Keratinocyte (primary cell): ENCODE measurements at places on chromosomes 2 and 18.

GRCh38 chr18:22503803-22504202 is 86.1 kb upstream of the CTAGE1 start:
- H3K27me3 ChIP-seq = no peaks in the 10 kb centered on the region
- H3K27ac ChIP-seq = no peak overlapping the region
- no peak for DNase-seq
- no peak overlapping the region for H3K4me3 ChIP-seq
- H3K36me3 ChIP-seq = no peaks in the 10 kb centered on the region

DNA sequence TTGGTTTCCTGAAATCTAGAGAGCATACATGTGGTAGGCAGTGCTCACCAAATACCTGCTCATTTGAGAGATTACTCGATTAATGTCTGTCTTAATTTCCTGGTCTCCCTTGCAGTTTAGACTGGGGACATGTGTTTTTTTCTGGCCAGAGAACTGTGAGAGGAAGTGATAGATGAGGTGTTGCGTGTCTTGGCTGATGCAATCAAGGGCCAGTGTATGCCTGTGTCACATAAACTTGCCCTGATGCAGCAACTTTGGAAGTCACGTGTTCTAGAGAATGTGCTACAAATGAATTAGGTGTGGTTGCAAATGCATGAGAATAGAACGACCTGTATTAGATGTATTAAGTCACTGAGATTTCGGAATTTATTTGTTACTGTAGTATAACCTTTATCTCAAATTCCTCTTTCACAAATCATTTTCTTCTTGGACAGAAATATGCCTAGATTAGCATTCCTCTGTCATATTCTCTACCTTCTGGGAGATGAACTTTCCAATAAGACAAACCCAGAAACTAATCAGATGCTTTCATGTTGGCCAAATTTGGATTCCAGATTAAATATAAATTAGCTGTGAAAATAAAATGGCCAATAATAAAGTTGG is 9.9 kb upstream of the IL1A start:
- peak; percentile 98 for DNase-seq
- no peak overlapping the region for H3K4me3 ChIP-seq
- H3K27me3 ChIP-seq = no peaks in the 10 kb centered on the region
- peaks cover 41% of the 10 kb centered on the region for H3K4me1 ChIP-seq
- peak overlapping the region; percentile 97 for H3K27ac ChIP-seq

- H3K27ac ChIP-seq = no peak overlapping the region
- no peaks in the 10 kb centered on the region for H3K36me3 ChIP-seq
- H3K4me1 ChIP-seq = no peaks in the 10 kb centered on the region
- H3K4me3 ChIP-seq = no peak overlapping the region
Measured at GRCh38 chr2:161662373-161662772, 38.2 kb downstream of the SLC4A10 start.

GRCh38 chr2:227717687-227718567 is at the start of gene SLC19A3:
Gene SLC19A3 (minus strand): TSS chr2:227718028. CDS start chr2:227702318, 15,710 bp downstream.
- H3K4me3 ChIP-seq = peak within 1 kb of the TSS; percentile 27
- no peaks in the 10 kb centered on the region for H3K36me3 ChIP-seq
- no peaks in the 10 kb centered on the region for H3K27me3 ChIP-seq
- H3K27ac ChIP-seq = no peak within 1 kb of the TSS
- peak; percentile 4 for DNase-seq

DNA sequence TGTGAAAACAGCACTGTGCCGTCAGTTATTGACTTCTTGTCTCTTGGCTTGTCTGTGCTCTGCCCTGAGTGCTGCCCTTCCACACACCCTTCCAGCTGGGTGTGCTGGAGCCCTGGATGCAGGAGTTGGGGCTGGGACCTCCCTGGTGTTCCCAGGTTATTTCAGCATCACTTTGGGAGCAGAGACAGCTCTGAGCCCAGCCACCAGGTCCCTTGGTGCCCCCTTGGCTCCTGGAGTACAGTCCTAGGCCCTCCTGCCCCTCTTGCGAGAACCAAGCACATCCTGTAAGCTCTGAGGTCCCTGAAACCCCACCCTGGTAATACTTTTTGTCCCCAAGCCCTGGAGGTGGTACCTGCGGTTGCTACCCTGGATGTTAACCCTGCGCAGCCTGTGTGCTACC is 24.3 kb downstream of the BOK start:
- no peak overlapping the region for H3K4me3 ChIP-seq
- no peak overlapping the region for H3K27ac ChIP-seq
- no peaks in the 10 kb centered on the region for H3K4me1 ChIP-seq
- H3K27me3 ChIP-seq = no peaks in the 10 kb centered on the region
- H3K36me3 ChIP-seq = peaks cover 12% of the 10 kb centered on the region

DNA sequence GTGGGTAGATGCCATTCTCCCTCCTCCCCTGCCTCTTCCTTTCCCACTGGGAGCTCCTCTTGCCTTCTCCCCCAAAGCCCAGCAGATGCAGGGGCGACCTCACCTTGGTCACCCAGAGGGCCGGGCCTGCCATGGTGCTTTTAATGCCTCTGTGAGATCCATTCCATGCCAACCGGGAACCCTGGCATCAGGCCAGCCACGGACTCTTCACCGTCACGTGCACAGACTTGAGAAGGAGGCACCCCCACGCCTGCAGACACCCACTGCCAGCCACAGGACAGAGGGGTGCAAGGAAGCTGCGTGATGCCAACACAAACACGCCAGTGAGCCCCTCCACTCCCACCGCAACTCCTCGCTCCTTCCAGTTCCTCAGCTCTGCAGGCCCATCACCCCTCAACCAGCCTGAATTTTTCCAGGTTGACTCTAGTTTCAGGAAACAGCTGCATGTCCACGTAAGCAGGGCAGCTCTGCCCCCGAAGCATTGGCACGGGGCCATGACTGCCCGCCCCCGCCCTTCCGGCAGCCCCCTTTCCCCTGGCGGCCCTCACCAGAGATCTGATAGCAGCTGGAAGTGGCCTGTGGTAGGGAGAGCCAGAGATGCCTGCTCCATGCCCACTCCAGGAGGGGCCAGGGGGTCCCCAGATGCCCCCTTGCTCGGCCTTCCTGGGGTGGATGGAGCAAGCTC is 50.8 kb downstream of the DNMT3A start:
- no peak overlapping the region for H3K4me3 ChIP-seq
- no peaks in the 10 kb centered on the region for H3K27me3 ChIP-seq
- H3K4me1 ChIP-seq = peaks cover 8% of the 10 kb centered on the region
- DNase-seq = no peak
- no peaks in the 10 kb centered on the region for H3K36me3 ChIP-seq
- H3K27ac ChIP-seq = no peak overlapping the region

DNA sequence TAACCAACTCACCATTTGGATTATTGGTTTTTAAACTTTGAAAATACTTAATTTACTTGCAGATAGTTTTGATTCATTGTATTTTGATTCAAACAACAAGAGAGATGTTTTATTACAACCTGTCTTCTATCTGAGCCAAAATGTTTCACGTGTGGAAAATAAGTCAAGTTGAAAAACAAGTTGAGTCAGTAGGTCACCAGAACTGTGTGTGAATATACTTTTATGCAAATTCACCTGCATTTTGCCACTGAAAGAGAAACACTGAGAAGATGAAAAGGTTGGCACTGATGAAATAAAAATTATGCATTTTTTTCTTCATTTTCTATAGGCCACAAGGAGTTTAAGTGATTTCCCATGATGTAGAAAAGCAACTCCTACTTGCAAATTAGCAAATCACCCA is 68.3 kb downstream of the ICOS start:
- H3K27me3 ChIP-seq = no peaks in the 10 kb centered on the region
- H3K4me1 ChIP-seq = no peaks in the 10 kb centered on the region
- DNase-seq = no peak
- no peak overlapping the region for H3K4me3 ChIP-seq
- no peak overlapping the region for H3K27ac ChIP-seq

DNA sequence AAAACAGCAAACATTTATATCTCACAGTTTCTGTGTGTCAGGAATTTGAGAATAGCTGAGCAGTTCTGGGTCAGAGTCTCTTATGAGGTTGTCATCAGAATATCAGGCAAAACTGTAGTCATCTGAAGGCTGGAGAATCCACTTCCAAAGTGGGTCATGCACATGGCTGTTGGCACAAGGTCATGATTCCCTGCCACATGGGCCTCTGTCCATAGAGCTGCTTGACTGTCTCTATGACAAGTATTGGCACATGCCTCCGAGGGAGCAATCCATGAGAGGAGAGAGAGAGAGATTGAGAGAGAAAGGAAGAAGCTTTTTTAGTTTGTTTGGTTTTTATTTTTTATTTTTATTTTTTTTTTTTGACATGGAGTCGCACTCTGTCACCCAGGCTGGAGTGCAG is 101.8 kb upstream of the DDX18 start:
- H3K27me3 ChIP-seq = no peaks in the 10 kb centered on the region
- no peaks in the 10 kb centered on the region for H3K4me1 ChIP-seq
- no peak overlapping the region for H3K4me3 ChIP-seq
- no peak overlapping the region for H3K27ac ChIP-seq

GRCh38 chr2:68342470-68342869 is 22.6 kb upstream of the PLEK start:
- DNase-seq = no peak
- peaks cover 4% of the 10 kb centered on the region for H3K4me1 ChIP-seq
- no peaks in the 10 kb centered on the region for H3K27me3 ChIP-seq
- no peak overlapping the region for H3K4me3 ChIP-seq
- H3K36me3 ChIP-seq = no peaks in the 10 kb centered on the region

- no peaks in the 10 kb centered on the region for H3K36me3 ChIP-seq
- no peak overlapping the region for H3K4me3 ChIP-seq
- H3K4me1 ChIP-seq = no peaks in the 10 kb centered on the region
- no peaks in the 10 kb centered on the region for H3K27me3 ChIP-seq
- DNase-seq = no peak
Measured at GRCh38 chr18:3037423-3037915, 24.5 kb upstream of the LPIN2 start.

- H3K27ac ChIP-seq = no peak overlapping the region
- H3K36me3 ChIP-seq = no peaks in the 10 kb centered on the region
- peaks cover 14% of the 10 kb centered on the region for H3K4me1 ChIP-seq
Measured at GRCh38 chr18:63261029-63261428, 58.5 kb downstream of the BCL2 start.

- H3K27ac ChIP-seq = no peak overlapping the region
- no peak for DNase-seq
- H3K36me3 ChIP-seq = peaks cover 12% of the 10 kb centered on the region
Measured at GRCh38 chr2:241274127-241274526, 41.3 kb downstream of the HDLBP start.

DNA sequence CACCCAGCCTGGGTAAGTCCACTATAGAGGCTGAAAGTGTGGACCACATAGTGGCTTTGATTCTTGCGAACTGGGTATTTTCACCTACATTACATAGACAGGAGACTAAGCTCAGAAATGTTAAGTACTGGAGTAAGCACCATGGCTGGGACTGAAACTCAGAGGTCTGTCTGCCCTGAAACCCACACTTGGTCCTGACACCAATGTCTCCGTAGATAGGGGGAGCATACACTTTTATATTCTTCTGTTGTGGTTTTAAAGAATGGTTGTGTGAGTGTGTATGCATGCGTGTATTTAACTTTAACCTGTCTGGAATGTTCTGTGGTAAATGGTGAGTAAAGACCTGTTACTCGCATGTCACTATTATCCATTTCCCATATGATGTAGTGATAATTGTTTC is 10.3 kb upstream of the NPPC start:
- no peaks in the 10 kb centered on the region for H3K4me1 ChIP-seq
- no peak overlapping the region for H3K4me3 ChIP-seq
- H3K27ac ChIP-seq = no peak overlapping the region
- no peaks in the 10 kb centered on the region for H3K36me3 ChIP-seq
- DNase-seq = no peak

GRCh38 chr2:160584972-160585494 is 91.4 kb upstream of the RBMS1 start:
- H3K27me3 ChIP-seq = no peaks in the 10 kb centered on the region
- DNase-seq = no peak
- peaks cover 6% of the 10 kb centered on the region for H3K4me1 ChIP-seq
- H3K27ac ChIP-seq = no peak overlapping the region
- H3K4me3 ChIP-seq = no peak overlapping the region

- no peak overlapping the region for H3K27ac ChIP-seq
- DNase-seq = no peak
- H3K4me1 ChIP-seq = no peaks in the 10 kb centered on the region
- no peak overlapping the region for H3K4me3 ChIP-seq
- H3K27me3 ChIP-seq = no peaks in the 10 kb centered on the region
Measured at GRCh38 chr2:57218206-57218605, 828.4 kb upstream of the VRK2 start.

GRCh38 chr18:37442477-37442876 is 123.1 kb downstream of the CELF4 start:
- no peak for DNase-seq
- H3K4me3 ChIP-seq = no peak overlapping the region
- no peaks in the 10 kb centered on the region for H3K27me3 ChIP-seq

GRCh38 chr2:182355815-182356214 is 71.0 kb downstream of the PDE1A start:
- H3K27ac ChIP-seq = no peak overlapping the region
- H3K36me3 ChIP-seq = no peaks in the 10 kb centered on the region
- no peaks in the 10 kb centered on the region for H3K27me3 ChIP-seq
- H3K4me1 ChIP-seq = peaks cover 6% of the 10 kb centered on the region
- no peak for DNase-seq

DNA sequence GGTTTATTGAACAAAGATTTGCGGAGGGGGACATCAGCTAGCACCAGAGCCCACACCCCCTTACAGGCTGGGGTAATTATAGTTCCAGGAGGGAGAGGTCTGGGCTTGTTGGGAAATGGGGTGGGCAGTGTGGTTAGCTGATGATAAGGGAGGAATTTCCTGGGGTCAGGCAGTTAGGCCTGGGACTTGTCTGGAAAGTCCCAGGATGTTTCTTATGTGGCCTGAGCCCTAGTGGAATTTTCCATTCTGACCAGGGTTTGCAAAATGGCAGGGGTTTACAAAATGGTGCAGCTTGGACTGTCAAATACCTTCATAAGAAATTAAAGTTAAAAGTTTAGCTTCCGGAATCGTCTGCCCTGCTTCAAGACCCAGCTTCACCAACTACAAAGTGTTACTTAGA is 199.1 kb downstream of the FBXO15 start:
- H3K4me3 ChIP-seq = no peak overlapping the region
- H3K27me3 ChIP-seq = no peaks in the 10 kb centered on the region
- no peak for DNase-seq
- no peak overlapping the region for H3K27ac ChIP-seq
- no peaks in the 10 kb centered on the region for H3K36me3 ChIP-seq

DNA sequence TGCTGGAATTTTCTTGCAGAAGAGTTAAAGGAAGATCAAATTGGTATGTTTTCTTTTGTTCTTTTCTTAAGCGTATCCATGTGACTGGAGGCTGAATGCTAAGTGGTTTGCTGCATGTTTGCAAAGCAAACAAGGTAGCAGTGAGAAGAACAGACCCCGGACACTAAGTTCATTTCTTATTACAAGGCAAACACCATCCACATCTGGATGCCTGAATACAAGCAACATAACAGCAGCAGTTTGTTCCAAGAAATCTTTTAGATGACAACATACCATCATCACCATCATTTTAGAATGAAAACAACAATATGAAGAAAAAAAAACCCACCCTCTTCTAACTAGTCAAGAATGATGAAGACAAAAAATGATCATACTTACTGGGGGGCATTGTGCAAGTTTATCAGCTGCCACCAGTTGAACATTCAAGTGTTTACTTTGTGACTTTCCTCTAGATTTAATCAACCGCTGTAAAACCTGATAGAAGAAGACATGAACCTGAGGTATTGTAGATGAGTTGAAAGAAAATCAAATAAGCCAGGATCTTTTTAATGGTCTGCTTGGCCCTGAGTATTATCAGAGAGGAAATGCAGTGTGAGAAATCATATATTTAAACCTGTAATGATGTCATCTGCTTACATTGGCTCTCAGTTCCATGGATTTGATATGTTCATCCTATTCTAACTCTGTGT is 25.0 kb upstream of the ARL5A start:
- H3K36me3 ChIP-seq = no peaks in the 10 kb centered on the region
- DNase-seq = no peak

GRCh38 chr2:154350911-154351310 is 347.6 kb upstream of the KCNJ3 start:
- no peaks in the 10 kb centered on the region for H3K36me3 ChIP-seq
- H3K27me3 ChIP-seq = no peaks in the 10 kb centered on the region
- H3K4me3 ChIP-seq = no peak overlapping the region
- H3K4me1 ChIP-seq = no peaks in the 10 kb centered on the region
